A549 treated with Hydrocortisone at 1 μM for 4 hours (cell line): ENCODE measurements at places on chromosomes 1 and 21. TPM values are rescaled to one million over a fixed set of nuclear protein-coding genes. Genes with fewer than 3 reads are reported as not detected.

The C8A gene
- total RNA-seq = not detected in 5 replicates

The RRAGC gene
- total RNA-seq = 30.2 to 36.2 TPM (median 31.1 TPM) in 5 replicates

The NUP133 gene
- 18.7 to 26.7 TPM (median 22.7 TPM) in 5 replicates for total RNA-seq

The FTCD gene
- total RNA-seq = 0.11 to 0.24 TPM (median 0.15 TPM) in 3 of 5 replicates, not detected in the others

The C1QA gene
- total RNA-seq = not detected in 5 replicates

The TAS1R1 gene
- total RNA-seq = not detected in 5 replicates

The RALGPS2 gene
- total RNA-seq = 16.1 to 25.0 TPM (median 20.4 TPM) in 5 replicates

The IGSF21 gene
- total RNA-seq = not detected in 5 replicates

The OR2L3 gene
- total RNA-seq = not detected in 5 replicates

The SPRR2G gene
- not detected in 5 replicates for total RNA-seq

The NCMAP gene
- 0.03 to 0.08 TPM (median 0.07 TPM) in 5 replicates for total RNA-seq

The PTAFR gene
- total RNA-seq = 0.10 to 0.22 TPM (median 0.16 TPM) in 5 replicates

The KLHL21 gene
- 16.5 to 23.1 TPM (median 19.2 TPM) in 5 replicates for total RNA-seq

The CCDC27 gene
- total RNA-seq = not detected in 5 replicates

The CRYZ gene
- 73.4 to 87.8 TPM (median 83.5 TPM) in 5 replicates for total RNA-seq

The NMNAT1 gene
- 2.2 to 2.9 TPM (median 2.8 TPM) in 5 replicates for total RNA-seq

The TNFRSF14 gene
- 0.14 to 0.55 TPM (median 0.28 TPM) in 5 replicates for total RNA-seq

The PRKCZ gene
- total RNA-seq = 8.8 to 10.3 TPM (median 9.7 TPM) in 5 replicates

The CYP4A11 gene
- total RNA-seq = not detected in 5 replicates

The GFI1 gene
- 0.10 to 0.40 TPM (median 0.20 TPM) in 5 replicates for total RNA-seq

The COL16A1 gene
- total RNA-seq = 2.8 to 4.5 TPM (median 3.8 TPM) in 5 replicates

The KCNK2 gene
- total RNA-seq = 0.06 to 0.12 TPM in 2 of 5 replicates, not detected in the others

The CELA2A gene
- not detected in 5 replicates for total RNA-seq

The MEF2D gene
- 23.9 to 32.3 TPM (median 27.1 TPM) in 5 replicates for total RNA-seq

The MAP3K21 gene
- total RNA-seq = 6.8 to 10.2 TPM (median 8.3 TPM) in 5 replicates

The TRIM17 gene
- not detected in 5 replicates for total RNA-seq

The NEXN gene
- 5.6 to 11.7 TPM (median 6.4 TPM) in 5 replicates for total RNA-seq

The WNT3A gene
- 0.02 to 0.05 TPM (median 0.03 TPM) in 3 of 5 replicates, not detected in the others for total RNA-seq

The C1orf226 gene
- total RNA-seq = 0.70 to 0.93 TPM (median 0.79 TPM) in 5 replicates

The TAL1 gene
- total RNA-seq = 0.02 TPM in 1 of 5 replicates, not detected in the others

The CAPN9 gene
- total RNA-seq = not detected in 5 replicates

The RBM11 gene
- not detected in 5 replicates for total RNA-seq

The PGLYRP3 gene
- total RNA-seq = not detected in 5 replicates

The VTCN1 gene
- total RNA-seq = 0.07 to 0.12 TPM (median 0.10 TPM) in 4 of 5 replicates, not detected in the other

The FCRL2 gene
- total RNA-seq = not detected in 5 replicates

The LRRC71 gene
- 0.05 to 0.23 TPM (median 0.17 TPM) in 5 replicates for total RNA-seq
